Lung microvascular endothelial cell (primary cell): ENCODE measurements at places on chromosomes 4 and X. TPM values are rescaled to one million over a fixed set of nuclear protein-coding genes. Genes with fewer than 3 reads are reported as not detected.

The SYP gene
- under 0.01 TPM in 2 replicates for total RNA-seq

DNA sequence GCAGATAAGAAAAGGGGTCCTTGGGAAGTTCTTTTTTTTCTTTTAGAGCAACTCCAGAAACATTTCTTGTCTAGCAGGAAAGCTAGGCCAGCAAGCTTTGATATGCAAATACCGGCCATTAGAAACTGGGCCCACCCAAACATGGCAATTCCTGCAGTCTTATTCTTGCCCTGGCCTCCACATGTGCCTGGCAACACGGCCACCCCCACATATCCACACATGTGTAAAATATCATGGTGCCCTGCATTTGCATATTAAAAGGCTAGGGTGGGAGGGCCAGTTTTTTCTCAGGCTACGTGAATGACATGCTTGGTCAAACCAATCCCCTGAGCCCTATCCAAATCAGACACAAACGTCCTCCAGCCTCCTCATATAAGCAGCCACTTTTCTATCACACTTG lies 171.7 kb upstream of the ZCCHC13 start:
- DNase-seq = no peak

DNA sequence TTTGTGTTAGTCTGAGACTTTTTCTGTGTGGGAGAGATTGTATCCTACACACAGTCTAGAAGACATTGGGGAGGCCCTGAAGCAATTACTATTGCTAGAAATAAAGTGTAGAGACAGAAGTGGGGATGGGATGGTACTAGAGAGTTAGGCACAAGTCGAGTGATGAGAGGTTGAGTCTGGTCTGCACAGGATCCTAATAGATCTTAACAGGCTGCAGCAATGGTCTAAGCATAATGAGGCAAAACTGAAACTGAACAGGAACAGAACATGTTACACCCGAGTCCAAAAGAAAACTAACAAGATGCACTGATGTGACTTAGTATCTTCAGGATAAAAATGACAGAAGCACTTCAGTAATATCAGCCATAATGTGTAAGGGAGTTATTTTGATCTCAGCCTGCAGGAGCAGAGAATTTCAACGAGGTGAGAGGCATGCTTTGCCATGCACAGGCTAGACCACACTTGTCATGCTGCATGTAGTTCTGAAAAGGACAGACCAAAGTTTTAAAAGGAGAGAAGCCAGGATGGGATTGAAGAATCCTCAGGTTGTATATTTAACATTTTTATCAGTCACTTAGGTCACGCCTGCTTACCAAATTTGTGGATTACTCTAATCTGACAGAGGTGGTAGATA lies 205.8 kb upstream of the BOD1L1 start:
- DNase-seq = no peak

- no peak for DNase-seq
These were observed 284.2 kb downstream of the RCHY1 start for GRCh38 chr4:75229806-75230570.

The SERTM2 gene
- not detected in 2 replicates for total RNA-seq

- DNase-seq = peak; percentile 57
These were observed 87.8 kb downstream of the SH3KBP1 start for GRCh38 chrX:19799319-19800182.

The ELF4 gene
- total RNA-seq = 9.7 and 10.2 TPM in 2 replicates

- peak; percentile 63 for DNase-seq
These were observed 342.5 kb upstream of the NOCT start for GRCh38 chr4:138673053-138673452.

DNA sequence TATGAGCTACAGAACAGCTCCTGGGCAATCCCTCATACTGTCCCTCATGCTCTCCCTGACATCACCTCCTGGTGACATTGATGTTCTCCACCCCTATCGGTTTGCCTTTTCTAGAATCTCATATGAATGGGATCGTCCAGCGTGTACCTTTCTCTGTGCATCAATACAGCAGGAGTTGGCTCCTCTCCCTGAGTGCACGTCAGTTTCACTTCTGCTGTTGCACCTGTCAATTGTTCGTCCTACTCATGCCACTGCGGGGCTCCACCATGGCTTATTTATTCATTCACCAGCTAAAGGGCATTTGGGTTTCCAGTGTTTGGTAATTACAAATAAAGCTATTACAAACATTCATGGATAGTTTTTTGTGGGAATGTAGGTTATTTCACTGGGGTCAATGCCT lies 269.1 kb upstream of the ZFP42 start:
- DNase-seq = no peak

The RBMXL3 gene
- not detected in 2 replicates for total RNA-seq

- DNase-seq = no peak
These were observed 304.7 kb upstream of the GATB start for GRCh38 chr4:152065545-152065944.

DNA sequence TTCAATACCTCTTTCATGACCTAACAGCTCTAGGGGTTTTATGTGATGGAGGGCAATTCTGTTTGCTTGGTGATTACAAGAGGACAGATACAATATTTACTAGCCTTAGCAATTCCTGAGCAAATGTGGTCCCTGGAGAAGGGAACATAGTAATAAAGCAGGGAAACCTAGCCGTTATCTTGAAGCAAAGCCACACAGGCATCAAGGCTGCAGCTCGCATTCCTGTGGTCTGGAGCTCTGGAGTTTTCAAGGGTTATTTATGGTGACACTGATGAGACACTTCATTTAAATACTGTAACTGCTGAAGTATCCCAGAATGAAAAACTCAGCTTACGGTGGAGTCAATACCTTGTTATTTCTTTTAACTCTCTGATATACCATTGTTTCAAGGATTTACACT lies 66.8 kb downstream of the AFF2 start:
- no peak for DNase-seq

GRCh38 chr4:128315756-128316520 lies 28.3 kb upstream of the PGRMC2 start:
- DNase-seq = no peak

- DNase-seq = no peak
These were observed 504.5 kb upstream of the FRG1 start for GRCh38 chr4:189436207-189436606.

The ZFP42 gene
- total RNA-seq = under 0.01 TPM in 1 of 2 replicates, not detected in the other

GRCh38 chr4:1752284-1753041 lies 31.1 kb downstream of the TACC3 start:
- peak; percentile 26 for DNase-seq

The NXF2B gene
- not detected in 2 replicates for total RNA-seq

The EXOC1L gene
- not detected in 2 replicates for total RNA-seq

DNA sequence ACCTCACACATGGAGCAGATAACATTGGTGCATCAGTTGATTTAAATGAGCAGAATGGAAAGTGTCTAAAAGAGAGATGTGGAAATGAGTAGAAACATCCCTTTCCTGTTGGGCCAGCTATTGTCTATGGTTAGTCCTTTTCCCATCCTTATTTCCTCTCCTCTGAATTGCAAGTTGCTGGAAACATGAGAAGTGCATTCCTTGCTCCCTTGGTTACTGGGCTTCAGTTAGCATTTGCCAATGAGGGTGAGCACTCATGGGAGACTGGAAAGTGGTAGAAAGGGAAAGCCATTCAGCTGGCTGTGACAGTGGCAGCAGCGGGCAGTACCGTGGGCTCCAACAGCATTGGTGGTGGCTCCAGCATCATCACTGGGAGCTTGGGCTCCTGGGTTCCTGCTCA lies 96.0 kb upstream of the IGFBP7 start:
- no peak for DNase-seq

The GAGE12J gene
- not detected in 2 replicates for total RNA-seq

The MTNR1A gene
- total RNA-seq = not detected in 2 replicates

DNA sequence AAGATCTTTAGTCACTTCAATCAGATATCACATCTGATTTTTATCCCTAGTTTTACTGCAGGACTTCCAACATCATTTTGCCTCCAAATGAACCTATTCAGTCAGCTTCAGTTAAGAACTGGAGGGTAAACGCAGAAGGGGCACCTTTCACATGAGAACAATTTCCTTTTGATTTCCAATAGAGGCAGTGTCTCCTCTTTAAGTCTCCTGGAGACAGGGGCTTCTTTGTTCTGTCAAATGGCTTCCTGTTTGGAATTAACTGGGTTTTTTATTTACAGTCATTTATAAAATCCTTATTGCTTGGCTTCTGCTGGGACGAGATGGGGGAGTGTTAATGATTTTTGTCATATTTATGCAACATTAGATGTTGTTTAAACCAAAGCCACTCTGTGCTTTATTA lies 164.0 kb downstream of the STK32B start:
- DNase-seq = peak; percentile 17

DNA sequence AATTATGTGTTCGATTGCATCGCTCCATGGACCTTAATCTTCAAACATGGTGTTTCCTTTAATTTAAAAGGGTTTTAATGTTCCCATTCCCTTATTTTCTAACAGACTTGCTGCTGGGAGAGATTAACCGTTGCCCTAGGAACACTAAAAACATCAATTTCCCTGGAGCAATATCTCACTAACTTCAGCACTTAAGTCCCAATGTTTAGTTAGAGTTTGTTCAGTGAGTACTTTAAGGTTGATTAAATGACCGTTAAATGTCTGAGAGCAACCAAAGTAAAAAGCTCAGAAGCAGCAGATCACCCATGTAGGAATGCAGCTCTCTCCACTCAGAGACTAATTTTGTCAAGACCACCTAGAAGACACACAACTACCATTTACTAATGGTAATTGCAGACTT lies 111.2 kb upstream of the PDE5A start:
- DNase-seq = no peak
